ENCODE measurements at places on chromosomes 12 and 14.

- H3K4me1 ChIP-seq: peaks cover 63% of the 10 kb centered on the region
- H3K27ac ChIP-seq: peak overlapping the region; percentile 90
- no peak for DNase-seq
- no peaks in the 10 kb centered on the region for H3K36me3 ChIP-seq
- H3K4me3 ChIP-seq: peak overlapping the region; percentile 26
Measured at GRCh38 chr12:111412830-111413441, 7.2 kb downstream of the SH2B3 start.

GRCh38 chr12:120571299-120571698, 9.9 kb downstream of the POP5 start:
- no peak overlapping the region for H3K4me3 ChIP-seq
- H3K4me1 ChIP-seq: no peaks in the 10 kb centered on the region
- H3K27me3 ChIP-seq: no peaks in the 10 kb centered on the region
- DNase-seq: no peak
- H3K36me3 ChIP-seq: peaks cover 80% of the 10 kb centered on the region
- peak overlapping the region; percentile 39 for H3K27ac ChIP-seq

DNA sequence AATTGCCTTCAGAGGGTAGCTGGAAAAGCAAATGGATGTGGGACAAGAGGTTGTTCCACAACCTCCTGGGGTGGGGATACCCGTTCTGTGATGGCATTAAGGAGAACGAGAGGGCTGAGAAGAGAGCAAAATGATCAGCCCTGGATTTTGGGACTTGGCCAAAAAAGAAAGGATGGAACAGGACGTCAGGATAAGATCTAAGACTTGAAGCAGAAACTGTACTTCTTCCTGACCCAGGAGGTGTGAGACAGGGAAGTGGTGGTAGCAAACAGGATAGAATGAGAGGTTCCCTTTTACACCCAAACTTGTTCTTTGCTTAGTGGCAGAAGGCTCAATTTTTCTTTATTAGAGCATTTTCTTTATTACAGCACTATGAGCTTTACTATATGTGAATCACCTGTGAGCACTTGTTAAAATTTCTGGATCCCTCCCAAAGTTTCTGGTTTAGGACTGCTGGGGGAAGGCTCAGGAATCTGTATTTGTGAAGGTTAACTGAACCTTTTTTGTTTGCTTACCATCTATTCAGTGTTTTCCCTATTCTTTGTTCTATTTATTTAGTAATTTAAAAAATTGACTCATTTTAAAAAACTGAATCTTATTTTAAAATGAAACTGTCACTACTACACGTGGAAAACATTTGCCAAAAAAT, 59.2 kb downstream of the ERC1 start:
- DNase-seq: no peak
- H3K27ac ChIP-seq: peak overlapping the region; percentile 18
- H3K4me3 ChIP-seq: no peak overlapping the region

- H3K4me1 ChIP-seq: no peaks in the 10 kb centered on the region
- no peaks in the 10 kb centered on the region for H3K36me3 ChIP-seq
- no peaks in the 10 kb centered on the region for H3K27me3 ChIP-seq
- DNase-seq: no peak
Measured at GRCh38 chr14:39395555-39396254, 36.5 kb downstream of the FBXO33 start.

GRCh38 chr12:2274733-2275132, 221.9 kb downstream of the CACNA1C start:
- no peaks in the 10 kb centered on the region for H3K27me3 ChIP-seq
- H3K4me3 ChIP-seq: no peak overlapping the region
- DNase-seq: no peak
- no peak overlapping the region for H3K27ac ChIP-seq
- no peaks in the 10 kb centered on the region for H3K4me1 ChIP-seq

- no peaks in the 10 kb centered on the region for H3K36me3 ChIP-seq
- no peaks in the 10 kb centered on the region for H3K27me3 ChIP-seq
- DNase-seq: peak; percentile 76
- H3K27ac ChIP-seq: no peak overlapping the region
Measured at GRCh38 chr14:57486767-57487379, 6.8 kb downstream of the CCDC198 start.

DNA sequence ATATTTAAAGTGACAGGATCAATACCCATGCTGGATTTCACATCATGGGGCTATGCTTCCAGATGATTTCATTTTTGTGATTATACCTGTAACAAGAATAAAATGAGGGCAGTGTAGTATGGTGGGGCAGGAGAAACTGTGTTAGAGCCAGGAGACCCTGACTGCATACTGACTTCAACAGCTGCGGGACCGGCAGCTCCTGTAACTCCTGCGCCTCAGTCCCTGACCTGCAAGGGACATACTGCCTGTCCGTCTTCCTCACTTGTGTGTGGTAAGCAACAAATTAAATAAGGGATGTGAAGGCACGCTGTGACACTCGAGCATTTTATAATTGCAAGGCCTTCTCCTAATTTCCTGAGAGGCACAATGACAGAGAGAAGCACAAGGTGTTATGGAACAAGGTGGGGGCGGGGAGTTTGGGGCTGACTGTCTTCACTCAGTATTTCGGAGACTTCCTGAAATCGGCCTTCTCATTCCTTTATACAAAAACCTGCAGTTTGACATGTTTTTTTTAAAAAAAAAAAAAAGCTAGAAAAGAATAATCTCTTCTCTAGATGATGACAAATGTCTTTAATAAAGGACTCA, 164.2 kb downstream of the TTC7B start:
- H3K36me3 ChIP-seq: no peaks in the 10 kb centered on the region
- no peaks in the 10 kb centered on the region for H3K27me3 ChIP-seq
- H3K4me1 ChIP-seq: peaks cover 14% of the 10 kb centered on the region
- no peak for DNase-seq
- H3K27ac ChIP-seq: no peak overlapping the region

GRCh38 chr12:50618864-50619609, 114.3 kb downstream of the DIP2B start:
- H3K4me1 ChIP-seq: peaks cover 57% of the 10 kb centered on the region
- no peak overlapping the region for H3K4me3 ChIP-seq
- peak overlapping the region; percentile 86 for H3K27ac ChIP-seq
- H3K27me3 ChIP-seq: no peaks in the 10 kb centered on the region
